ENCODE measurements at places on chromosomes 1 and 21.

DNA sequence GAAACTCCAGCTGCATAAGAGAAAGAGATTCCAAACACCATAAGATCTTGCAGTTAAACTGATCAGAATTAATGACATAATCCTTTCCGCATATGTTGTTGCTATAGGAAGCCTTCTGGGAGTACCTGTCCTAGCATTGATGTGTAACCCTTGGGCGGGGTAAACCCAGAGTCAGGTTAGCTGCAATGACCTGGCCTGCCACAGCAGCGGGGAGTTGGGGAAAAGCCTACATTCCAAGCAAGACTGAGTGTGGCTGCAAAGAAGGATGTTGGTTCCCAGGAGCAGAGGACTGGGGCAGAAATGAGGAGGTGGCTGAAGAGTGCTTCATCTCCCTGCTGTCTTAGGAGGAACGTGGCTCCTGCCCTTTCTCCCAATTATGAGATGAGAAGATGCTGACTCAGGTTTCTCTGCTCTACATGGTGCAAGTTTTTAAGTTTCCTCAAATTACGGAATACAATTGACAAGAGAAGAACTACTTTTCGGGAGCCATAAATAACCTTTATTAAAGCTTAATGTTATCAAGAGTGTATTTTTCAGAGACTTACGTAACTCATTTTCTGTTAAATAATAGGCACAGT is 142.1 kb downstream of the RYR2 start:
- no peak for DNase-seq

DNA sequence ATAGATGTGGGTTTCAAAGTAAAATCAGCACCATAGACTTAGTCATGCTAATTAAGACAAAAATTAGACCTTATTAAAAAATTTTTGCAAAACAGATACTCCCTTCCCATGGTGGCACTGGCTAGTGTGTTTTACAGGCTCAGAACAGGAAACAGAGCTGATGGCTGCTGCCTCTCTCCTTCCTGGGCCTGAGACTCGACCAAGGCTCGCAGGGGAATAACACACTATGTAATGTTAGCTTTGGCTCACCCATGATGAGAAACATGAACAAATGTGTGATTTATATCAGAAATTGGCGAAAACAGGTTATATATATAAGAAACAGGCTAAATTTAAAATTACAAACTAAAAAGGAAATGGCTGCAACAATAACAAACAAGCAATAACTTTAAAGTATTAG is 50.7 kb downstream of the ERG start:
- DNase-seq: no peak

DNA sequence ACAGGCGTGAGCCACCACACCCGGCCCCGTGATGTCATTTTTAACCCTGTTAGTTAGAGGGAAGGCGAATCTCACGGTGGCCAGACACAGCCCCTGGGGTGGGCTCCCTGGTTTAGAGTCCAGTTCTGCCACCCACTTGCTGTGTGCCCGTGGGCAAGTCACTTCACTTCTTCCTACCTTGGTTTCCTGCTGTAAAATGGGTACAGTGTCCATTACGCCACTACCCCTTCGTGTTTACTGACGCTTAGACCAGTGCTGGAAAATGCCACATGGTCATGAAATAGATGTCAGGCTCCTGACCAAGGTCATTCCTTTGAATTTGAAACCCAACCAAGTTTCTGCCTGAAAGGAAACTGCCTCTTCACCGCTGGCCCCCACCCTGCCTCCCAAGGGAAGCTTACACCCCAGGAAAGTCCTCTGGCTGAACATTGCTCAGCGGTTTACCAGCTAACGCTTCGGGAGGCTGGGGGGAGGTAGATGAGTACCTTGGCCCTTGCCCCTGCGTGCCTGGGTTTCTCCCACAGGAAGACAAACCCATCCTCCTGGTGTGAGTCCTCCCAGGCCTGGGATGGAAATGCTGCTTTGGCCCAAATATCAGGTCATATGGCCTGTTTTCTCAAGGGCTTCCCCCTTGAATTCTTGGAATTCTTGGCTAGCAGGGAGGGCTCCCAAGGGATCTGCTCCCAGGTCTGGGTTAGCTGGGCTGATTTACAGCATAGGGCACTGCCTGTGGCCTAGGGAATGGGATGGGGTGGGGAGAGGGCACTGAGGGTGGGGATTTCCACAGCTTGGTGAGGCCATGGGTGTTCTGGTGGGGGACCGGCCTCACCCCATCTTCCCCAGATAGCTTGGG is 7.6 kb upstream of the AADACL4 start:
- no peak for DNase-seq

DNA sequence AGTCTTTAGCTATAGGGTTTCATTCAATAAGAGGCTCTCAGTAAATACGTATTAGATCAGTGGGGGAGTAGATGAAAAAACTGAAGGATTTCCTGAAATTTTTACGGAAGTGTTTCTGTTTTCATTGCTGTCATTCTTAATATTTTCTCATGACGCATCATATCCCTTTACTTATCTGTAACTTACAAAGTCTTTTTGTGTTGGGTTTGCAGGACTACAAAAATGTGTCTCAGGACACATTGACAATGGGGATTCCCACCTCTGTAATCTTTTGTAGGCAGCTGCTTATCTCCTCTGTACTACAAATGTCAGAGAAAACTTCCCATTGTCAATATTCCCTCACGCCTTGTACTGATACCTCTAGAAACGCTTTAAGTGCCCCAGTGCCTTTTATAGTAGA is 35.5 kb downstream of the CRP start:
- no peak for DNase-seq

- DNase-seq: no peak
Measured at GRCh38 chr1:247079141-247079874, 697 bp upstream of the ZNF670 start.

DNA sequence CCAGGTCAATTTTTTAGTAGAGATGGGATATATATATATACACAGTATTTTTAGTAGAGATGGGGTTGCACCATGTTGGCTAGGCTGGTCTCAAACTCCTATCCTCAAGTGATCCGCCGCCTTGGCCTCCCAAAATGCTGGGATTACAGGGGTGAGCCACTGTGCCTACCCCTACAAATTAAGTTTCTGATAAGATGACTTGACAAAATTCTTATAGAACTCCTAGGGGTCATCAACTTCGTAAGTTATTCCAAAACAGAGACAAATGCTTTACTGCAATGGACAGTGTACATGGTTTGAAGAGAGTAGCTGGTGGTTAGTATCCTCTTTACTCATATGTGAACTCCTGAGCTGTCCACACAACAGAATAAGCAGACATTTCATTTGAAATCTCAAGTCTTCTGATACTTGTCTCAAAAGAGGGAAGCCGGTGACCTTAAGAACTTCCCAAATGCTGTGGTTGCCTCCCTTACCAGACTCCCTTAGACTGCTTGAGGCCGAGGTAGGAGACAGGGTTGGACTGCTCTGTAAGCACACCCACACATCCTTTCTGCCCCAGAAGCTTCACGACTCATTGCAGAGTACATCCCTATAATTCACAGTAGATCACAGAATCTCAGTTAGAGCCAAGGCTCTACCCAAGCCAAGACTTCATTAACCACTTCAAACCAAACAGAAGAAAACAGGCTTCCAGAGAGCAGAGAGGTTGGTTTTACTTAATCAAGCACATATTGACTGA is 244.1 kb upstream of the IRF2BP2 start:
- DNase-seq: no peak

GRCh38 chr21:14753466-14754258 is 207.5 kb upstream of the SAMSN1 start:
- DNase-seq: no peak

DNA sequence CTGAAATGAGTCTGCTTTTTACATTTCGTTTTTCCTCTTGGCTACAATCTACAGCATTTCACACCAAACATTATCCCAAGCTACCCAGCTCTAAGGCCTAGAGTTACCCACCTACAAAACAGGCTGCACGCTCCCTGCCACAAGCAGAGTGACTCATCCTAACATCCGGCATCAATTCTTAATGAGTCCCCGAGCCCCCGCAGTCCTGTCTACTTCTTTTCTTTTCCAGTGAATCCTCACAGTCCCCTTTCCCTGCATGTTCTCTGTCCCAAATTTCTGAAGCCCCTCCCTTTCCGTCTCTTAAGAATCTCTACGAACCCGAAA is 650 bp downstream of the PCNX2 start:
- DNase-seq: no peak

- DNase-seq: peak; percentile 22
Measured at GRCh38 chr1:61588736-61589672, 135.9 kb downstream of the TM2D1 start.

GRCh38 chr1:95304803-95305202 is 70.8 kb downstream of the RWDD3 start:
- no peak for DNase-seq

- peak; percentile 97 for DNase-seq
Measured at GRCh38 chr1:111832521-111833155, 76.9 kb downstream of the DDX20 start.

DNA sequence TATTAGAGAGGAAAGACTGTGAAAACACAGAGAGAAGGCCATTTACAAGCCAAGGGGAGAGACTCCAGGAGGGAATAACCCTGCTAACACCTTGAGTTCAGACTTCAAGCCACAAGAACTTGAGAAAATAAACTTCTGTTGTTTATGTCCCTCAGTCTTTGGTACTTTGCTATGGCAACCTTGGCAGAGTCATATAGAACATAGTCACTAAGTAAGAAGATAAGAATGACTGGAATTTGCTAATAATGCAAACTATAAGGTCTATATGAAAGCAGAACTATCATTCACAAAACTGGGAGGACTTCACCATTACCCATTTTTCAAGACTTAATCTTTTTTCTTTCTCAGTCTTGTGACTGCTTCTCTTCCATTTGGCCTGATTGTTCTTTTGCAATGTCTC is 767.3 kb upstream of the ADAMTS5 start:
- DNase-seq: no peak

DNA sequence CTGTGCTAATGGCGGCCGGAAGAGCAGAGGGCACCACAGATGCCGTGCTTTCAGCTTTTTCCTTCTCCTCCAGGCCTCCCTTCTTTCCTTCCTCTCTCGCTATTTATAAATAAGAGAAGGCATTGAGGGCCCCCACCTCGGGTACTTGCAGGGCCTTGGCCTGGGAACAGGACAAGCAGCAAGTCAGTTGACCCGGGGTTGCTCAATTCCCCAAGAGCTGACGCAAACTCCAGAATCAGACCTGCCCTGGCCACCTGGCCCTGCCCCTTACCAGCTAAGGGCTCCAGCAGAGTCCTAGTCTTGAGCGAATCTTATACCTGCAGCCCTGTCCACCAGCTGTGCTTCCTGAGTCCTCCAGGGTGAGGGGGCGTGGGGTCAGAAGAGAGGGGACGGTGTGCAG is 13.5 kb downstream of the TNFRSF1B start:
- no peak for DNase-seq

DNA sequence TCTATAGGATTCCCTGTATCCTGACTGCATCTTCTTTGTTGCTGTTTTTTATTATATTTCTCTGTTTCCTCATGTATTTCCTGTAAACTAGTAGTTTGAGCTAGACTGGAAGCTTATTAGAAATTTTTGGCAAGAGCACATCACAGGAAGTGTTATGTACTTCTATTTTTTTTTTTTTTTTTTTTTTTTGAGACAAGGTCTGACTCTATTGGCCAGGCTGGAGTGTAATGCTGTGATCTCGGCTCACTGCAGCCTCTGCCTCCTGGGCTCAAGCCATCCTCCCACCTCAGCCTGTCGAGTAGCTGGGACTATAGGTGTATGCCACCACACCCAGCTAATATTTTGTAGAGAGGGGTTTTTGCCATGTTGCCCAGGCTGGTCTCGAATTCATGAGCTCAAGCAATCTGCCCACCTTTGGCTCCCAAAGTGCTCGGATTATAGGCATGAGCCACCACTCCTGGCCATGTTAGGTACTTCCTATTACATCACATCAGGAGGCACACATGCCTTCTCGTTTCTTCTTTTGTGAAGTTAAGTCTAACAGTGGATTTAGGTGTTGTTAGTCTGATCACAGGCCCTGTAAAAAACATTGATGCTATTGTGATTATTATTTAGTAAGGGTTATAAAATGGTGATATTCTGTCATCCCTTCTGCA is 12.5 kb downstream of the C1orf21 start:
- DNase-seq: no peak

DNA sequence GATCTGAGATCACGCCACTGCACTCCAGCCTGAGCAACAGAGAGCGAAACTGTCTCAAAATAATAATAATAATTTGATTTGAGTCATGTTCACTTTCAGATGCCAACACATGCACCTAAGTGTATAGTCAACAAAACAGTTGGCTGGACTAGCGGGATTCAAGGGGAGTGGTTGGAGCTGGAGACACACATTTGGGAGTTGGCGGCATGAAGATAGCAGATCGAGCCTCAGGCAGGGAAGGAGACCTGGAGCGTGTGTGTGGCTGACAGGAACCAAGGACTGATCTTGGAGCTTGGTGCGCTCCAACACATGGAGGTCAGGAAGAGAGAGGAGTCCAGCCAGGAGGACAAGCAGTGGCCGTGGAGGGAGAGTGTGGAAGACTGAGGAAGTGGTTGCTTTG is 14.6 kb upstream of the PGD start:
- no peak for DNase-seq

- peak; percentile 73 for DNase-seq
Measured at GRCh38 chr1:214074477-214074876, 86.7 kb downstream of the PROX1 start.

DNA sequence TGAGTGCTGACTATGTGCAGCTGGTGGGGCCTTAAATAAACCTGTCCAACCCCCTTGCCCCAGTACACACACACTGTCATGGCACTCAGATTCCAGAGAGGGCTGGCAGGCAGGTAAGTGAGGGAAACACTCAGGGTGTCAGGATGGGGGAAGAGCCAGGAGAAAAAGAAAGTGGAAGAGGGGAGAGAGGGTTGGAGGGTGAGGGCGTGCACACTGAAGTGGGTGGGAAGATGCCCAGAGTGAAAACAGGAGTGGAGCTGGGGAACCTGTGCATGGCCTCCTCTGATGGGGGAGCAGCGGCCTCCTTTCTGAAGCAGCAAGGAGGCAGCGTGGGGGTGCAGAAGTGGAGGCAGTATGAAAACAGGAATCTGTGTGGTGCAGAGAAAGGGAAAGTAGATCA is 160.6 kb upstream of the JUN start:
- no peak for DNase-seq

DNA sequence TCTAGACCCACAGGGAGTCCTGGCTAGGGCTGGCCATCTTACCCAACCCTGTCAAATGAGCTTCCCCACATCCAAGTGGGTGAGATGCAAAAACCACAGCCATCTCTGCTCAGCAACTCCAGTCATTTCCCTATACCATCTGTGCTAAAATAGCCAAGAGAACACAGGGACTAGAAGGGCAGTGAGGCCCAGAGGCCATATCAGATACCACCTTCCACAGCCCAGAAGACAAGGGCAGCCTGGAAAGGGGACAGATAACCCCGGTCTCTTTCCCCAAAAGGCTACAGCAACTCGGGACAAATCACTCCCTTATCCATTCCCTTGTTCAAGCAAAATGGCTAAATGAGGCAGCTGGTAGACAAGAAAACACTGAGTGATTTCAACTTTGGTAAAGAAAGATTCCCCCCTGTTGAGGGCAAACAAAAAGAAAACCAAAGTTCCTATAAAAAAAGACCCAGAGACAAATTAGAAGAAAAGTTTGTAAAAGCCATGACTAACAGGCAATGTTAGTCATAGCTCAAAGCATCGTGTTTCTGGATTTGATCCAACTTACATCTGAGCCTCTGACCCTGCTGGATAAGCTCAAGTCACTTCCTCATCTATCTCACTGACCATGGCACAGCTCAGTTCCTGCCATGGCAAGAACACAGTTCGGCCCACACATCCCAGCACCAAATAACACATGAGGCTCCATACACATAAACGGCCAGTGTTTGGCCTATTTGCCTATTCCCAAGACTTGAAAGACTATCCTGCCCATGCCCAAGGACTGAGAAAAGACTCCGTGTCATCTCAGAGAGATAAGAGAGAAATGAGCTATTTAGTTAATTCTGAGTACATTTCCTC is 3.1 kb downstream of the LAMB3 start:
- peak; percentile 19 for DNase-seq

Data from NCI-H446 treated with DMSO at 0.1 percent for 48 hours (cell line).